ENCODE measurements at places on chromosomes 3 and 15.

DNA sequence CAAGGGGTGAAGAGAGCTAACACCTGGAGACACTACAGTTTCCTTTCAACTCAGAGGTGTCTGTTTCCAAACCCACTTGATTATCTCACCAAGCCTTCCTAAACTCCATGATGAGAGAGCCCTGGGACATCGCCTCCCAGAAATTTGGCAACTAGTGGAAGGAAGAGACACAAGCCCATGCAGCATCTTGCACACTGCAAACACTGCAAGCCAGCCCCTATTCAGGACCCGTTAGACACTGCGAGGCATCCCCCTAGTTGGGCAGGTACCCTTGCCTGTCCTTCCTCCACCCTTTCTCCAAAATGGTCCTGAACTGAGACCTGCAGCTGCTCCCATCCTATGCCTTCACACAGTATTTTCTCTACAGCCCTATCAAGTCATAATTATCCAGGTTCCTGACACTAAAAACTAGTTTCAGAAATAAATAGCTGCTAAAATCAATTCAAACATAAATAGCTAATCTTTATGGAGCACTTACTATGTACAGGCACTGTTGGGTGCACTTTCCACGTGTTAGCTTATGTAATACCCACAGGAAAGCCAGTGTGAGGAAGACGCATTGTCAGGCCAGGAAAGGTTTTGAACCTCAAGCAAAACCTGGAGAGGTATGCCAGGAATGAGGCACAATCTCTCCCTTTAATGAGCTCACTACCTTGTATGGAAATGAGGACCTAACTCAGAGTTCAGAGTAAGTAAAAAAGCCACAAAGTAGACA lies 2.8 kb downstream of the MAGI1 start:
- DNase-seq, result no peak

DNA sequence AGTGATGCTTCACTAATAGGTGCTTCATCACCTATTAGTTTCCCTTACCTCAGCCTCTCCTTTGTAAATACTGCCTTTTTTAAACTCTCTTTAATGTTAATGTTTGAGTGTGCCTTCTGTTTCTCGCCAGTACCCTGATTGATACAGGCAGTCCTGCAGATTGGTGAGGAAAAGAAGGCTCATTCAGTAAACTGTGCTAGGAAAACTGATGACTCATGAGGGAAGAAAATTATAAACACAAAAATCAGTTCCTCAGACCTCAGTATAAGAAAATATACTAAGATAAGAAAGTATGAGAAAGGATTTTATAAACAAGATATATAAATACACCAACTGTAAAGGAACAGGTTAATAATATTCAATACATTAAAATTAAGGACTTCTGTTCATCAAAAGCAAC lies 54.8 kb upstream of the OXTR start:
- DNase-seq, result no peak

GRCh38 chr3:23611737-23612295 lies 193.9 kb upstream of the UBE2E1 start:
- DNase-seq, result peak; percentile 28

DNA sequence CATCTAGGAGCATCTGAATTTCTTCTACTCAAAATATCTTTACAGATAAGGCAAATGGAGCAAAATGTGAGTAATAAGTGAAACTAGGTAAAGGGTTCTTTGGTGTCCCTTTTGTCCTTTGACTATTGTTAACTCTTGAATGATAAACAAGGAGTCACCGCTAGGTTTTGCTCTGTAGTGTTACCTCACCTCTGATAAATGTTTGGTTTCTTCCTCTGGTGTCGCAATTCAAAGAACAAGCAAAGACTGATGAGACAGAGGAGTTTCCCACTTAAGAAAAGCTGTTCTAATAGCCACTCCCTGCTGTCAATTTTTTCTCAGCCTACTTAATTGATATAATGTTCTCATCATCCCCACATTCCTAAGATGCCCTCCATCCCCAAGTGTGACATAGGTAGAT lies 925.9 kb downstream of the IGSF11 start:
- no peak for DNase-seq

- peak; percentile 30 for DNase-seq
Observed at GRCh38 chr3:126889276-126890201, 93.4 kb upstream of the PLXNA1 start.

DNA sequence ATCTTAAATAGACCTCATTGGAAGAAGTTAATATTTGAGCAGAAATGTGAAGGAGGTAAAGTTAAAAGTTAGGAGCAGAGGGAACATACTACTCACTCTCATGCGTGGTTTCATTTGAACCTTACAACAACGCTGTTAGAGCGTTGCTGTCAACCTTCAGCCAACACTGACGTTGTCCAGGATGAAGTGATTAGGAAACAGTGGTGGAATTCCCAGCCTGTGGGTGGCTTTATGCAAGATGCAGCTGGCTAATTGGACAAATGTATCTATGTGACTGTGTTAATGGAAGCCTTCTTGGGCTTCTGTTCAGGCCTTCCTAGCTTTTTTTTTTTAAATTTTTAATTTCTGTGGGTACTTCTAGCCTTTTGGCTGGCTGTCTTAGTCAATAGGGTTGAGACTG lies 40.5 kb downstream of the PTPRG start:
- DNase-seq, result no peak

GRCh38 chr3:128280481-128281052 lies 127.3 kb downstream of the EEFSEC start:
- DNase-seq, result no peak

- no peak for DNase-seq
Observed at GRCh38 chr3:26438325-26438940, 184.1 kb upstream of the LRRC3B start.

- no peak for DNase-seq
Observed at GRCh38 chr3:196198771-196199753, 12.1 kb downstream of the ZDHHC19 start.

DNA sequence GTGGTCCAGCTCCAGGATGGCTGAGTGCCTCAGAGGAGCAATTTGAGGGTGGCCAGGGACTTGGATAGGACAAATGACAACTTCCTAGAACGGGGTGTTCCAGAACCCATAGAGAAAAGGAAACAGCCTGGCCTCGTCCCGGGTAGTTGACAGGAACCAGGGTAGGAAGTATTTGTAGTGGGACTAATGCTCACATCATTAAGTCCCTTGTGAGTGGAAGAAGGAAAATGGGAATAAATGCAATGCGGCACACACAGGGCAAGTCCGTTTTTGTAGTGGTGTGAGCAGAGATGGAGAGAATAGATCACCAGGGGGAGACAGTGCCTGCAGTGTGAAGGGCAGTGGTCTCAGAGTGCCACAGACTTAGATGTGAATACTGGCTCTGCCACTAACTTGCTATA lies 19.6 kb downstream of the TIMP4 start:
- DNase-seq, result no peak

DNA sequence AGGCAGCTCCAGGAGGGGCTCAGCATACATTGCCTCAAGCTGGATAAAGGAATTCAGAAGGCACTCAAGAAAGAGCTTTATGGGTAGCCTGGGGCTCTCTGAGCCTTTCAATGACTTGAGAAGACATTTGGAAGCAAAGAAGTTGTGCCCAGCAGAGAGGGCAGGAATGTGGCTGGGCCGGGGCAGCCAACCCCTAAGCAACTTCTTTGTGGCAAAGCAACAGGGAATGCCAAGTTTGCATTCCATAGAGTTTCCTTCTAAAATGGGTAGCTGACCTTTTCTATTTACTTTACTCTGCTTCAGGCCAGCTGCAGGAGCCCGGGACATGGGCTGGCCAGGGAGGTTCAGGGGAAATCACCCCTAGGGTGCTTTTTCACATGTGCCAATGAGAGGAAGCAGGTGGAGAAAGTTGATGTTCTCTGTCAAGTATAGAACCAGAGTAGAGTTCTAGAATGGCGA lies 45.6 kb downstream of the CCDC12 start:
- DNase-seq, result no peak

DNA sequence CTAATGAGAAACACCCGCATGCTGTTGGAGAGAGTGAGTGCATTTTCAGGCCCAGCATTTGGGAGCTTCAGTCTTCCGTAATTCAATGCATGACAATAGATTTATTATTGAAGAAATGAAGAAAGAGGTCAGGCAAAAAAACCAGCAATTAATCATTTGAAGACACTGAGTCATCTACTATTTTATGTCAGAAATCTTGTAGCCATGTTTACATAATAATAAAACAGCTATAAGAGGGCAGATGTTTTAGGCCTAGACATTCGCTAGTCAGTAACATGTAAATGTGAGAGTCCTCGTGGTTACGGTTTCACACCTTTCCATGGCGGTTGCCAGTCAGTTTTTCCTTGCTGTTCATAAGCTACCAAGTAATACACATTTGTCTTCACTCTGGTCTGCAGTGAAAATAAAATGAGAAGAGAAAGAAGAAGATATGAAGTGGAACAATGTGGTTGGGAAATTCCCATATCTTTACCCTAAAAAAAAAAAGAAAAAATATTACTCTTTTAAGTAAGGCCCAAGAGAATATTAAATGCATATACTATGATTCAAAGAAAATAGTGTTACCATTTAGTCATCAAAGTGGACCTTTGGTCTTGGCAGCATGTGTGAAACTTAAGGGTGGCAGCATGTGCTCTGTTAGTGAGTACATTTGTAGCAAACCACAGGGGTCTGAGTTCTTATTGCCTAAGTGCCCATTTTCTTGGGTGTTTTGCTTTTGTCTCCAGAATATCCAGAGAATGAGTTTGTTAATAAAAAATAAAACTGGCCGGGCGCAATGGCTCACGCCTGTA lies 140.5 kb upstream of the TBL1XR1 start:
- no peak for DNase-seq

- no peak for DNase-seq
Observed at GRCh38 chr15:86595741-86596140, 516.1 kb downstream of the AGBL1 start.

- no peak for DNase-seq
Observed at GRCh38 chr3:69542805-69543429, 157.0 kb upstream of the FRMD4B start.

GRCh38 chr3:31917303-31918005 lies 63.6 kb downstream of the OSBPL10 start:
- no peak for DNase-seq

GRCh38 chr3:180063783-180064182 lies 27.0 kb upstream of the PEX5L start:
- no peak for DNase-seq

GRCh38 chr3:82202269-82202668 lies 440.8 kb upstream of the GBE1 start:
- no peak for DNase-seq

GRCh38 chr3:89159605-89160004 lies 52.2 kb downstream of the EPHA3 start:
- no peak for DNase-seq

DNA sequence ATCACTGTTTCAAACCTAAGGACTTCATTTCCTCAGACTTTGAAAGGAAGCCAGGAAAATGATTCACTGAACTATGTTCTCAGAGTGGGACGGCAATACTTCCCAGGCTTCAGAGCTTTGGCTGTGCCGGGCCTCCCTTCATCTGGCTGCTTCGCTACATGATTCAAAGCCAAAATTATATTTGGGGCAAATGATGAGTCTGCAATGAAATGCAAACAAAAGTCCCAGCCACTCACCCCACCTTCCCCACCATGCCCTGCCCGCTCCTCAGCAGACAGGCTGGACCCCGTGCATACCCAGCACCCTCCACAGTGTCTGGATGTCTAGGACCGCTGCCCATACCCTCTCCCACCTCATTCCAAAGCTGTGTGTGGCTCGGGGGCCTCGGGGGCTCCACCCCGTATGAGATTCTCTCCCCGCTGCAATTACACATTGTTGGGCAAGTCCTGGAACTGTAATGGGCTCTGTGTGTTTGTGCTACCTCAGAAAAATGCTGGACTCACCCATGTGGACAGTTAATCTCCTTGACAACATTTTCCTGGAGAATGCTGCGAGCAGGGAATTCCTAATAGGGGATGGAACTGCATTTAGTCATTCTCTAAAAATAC lies 32.2 kb downstream of the ATP10A start:
- DNase-seq, result no peak
